ENCODE measurements at places on chromosomes 7 and 10.

GRCh38 chr10:110951381-110951780 is 32.0 kb downstream of the SHOC2 start:
- no peak for DNase-seq

DNA sequence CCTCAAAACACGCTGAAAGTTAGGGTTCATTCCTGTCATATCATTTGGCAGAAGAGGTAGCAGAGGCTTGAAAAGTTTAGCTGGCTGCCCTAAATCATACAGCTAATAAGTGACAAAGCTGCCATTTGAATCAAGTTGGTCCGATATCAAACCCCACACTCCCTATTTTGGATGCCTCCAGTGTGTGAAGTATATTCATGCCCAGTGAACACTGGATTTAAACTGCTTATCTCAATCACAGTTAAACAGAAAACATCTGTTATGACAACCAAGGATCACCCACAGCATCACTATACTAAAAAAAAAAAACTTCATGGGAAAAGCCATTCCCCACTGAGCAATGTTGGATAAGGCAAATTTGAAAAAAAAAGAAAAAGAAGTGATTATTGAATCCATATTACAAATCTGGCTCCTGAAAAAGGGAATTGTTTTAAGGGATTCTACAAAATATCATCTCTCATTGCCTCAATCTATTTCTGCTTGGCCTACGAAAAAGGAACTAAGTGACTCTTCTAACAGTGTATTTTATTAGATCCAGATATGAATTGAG is 48.3 kb downstream of the ABCB1 start:
- DNase-seq: no peak

- no peak for DNase-seq
Observed at GRCh38 chr10:36412942-36413341, 712.5 kb upstream of the ANKRD30A start.

GRCh38 chr10:42753126-42753506 is 29.5 kb upstream of the BMS1 start:
- peak; percentile 67 for DNase-seq

- no peak for DNase-seq
Observed at GRCh38 chr7:84363741-84364140, 169.2 kb upstream of the SEMA3A start.

GRCh38 chr7:37947138-37947940 is 26.9 kb downstream of the EPDR1 start:
- DNase-seq: no peak

DNA sequence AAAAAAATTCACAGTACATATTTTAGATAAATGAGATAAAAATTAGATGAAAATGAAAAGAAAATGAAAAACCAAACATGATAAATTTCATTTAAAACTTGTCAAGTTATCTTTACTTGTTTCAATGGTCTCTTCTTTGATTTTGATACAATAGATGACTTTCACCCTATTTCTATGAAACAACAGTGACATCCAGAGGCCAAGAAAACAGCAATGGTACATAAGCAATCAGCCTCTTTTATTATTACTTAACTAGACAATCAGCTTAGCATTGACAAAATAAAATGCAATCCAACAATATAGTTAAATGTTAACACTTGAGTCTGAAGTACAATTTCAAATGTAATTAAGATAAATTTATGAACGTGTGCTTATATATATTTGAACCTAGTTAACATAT is 74.8 kb upstream of the GPR37 start:
- DNase-seq: no peak

DNA sequence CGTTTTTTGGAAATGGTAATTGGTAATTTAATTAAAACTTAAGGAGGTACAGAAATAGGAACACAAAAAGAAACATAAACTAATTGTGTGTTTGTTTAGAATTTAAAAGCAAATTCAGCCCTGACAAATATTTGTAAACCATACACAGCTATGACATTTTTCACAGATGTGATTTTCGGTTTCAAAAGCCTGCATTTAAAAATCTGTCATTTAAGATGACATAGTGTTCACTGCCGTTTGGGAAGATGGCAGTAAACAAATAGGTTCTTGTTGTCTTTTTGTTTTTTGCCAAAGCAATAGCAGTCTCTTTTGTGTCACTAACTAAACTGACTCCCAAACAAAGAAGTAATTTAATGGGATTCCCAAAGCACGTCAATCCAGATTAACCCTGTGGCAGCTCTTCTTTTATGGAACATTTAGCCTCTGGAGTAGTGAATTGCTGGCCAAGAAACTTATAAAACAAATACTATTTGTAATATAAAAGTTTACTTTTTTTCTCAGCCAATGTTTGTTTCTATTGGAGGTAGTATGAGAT is 697.6 kb downstream of the PHTF2 start:
- DNase-seq: no peak

GRCh38 chr10:54284526-54285193 is 516.4 kb downstream of the PCDH15 start:
- no peak for DNase-seq

GRCh38 chr7:107075863-107076574 is 31.5 kb downstream of the PRKAR2B start:
- no peak for DNase-seq

GRCh38 chr10:55966101-55966500 is 395.0 kb downstream of the ZWINT start:
- no peak for DNase-seq

DNA sequence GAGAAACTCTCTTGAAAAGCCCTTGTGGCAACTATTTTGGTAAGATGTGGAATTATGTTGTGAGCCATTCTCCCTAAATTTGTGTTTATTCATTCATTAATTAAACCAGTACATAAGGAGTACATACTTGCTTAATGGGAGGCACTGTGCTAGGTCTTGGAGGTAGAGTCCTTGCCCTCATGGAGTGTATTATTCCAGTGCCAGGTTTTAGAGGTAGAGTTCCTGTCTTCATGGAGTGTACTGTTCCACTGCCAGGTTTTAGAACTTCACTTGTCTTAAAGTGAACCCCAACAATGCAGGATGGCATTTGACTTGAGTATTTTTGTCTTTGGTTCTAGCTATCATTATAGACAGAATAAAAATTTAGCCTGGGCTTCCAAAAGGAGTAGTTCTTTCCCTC is 8.8 kb downstream of the MXI1 start:
- no peak for DNase-seq

DNA sequence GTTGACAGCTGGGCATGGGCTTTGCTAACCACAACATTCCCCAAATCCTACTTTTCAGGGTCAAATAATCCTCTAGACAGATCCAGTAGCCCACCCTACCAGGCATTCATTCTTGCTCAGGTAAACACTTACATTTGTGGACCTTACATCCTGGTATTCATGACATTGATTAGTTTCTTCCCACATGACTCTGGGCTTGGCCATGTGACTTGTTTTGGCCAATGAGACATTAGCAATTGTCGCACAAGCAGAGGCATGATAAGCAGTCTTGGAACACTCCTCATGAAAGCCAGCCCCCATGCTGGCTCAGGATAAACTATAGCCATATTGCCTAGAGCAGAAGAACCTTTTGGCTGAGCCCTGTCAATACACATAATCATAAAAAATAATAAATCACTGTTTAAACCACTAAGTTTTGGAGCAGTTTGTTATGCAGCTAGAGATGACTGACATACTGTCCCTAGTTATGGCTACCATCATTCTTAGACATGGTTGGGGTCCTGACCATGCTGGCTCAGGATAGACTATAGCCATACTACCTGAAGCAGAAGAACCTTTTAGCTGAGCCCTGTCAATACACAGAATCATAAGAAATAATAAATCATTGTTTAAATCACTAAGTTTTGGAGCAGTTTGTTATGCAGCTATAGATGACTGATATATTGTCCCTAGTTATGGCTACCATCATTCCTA is 6.3 kb upstream of the COL13A1 start:
- no peak for DNase-seq

DNA sequence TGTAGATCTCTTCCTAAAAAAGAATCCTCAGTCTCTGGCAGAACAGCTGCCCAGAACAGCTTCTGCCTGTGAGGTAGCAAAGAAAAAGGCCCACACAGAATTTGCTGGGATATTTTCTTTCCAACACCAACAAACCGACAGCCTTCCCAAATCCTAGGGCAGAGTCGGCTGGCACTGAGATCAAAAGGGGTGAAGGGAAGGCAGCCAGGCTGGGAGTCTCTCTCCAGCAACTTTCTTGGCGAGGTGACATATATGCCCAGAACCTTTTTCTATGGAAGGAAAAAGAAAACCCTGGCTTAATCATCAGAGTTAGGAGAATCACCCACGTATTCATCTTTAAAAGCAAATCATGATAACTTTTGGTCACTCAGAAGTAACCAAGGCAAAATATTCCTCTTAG is 279.6 kb downstream of the DNAJB6 start:
- DNase-seq: no peak

GRCh38 chr10:10067644-10068043 is 950.0 kb upstream of the CELF2 start:
- DNase-seq: no peak

- DNase-seq: no peak
Observed at GRCh38 chr10:7649673-7650300, 17.0 kb downstream of the ITIH5 start.

- DNase-seq: no peak
Observed at GRCh38 chr7:398888-399287, 108.9 kb downstream of the FOXL3 start.

- DNase-seq: no peak
Observed at GRCh38 chr7:150556521-150557138, 10.6 kb upstream of the GIMAP4 start.

DNA sequence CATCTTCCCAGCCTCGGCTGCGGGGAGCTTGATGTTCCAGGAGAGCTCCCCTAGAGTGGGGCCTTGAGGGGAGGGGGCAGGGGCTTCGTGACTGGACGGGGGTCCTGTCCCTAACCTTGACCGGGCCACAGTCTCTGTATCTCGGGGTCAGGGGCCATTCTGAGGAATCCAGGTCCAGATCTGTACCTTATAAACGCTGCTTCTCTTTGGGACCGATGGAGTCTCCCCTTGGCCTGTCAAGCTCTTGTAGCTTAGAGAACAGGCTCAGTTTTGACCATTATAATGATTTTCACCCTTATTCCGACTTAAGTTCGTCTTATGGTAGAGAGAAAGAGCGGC is 831 bp downstream of the ZKSCAN5 start:
- no peak for DNase-seq

DNA sequence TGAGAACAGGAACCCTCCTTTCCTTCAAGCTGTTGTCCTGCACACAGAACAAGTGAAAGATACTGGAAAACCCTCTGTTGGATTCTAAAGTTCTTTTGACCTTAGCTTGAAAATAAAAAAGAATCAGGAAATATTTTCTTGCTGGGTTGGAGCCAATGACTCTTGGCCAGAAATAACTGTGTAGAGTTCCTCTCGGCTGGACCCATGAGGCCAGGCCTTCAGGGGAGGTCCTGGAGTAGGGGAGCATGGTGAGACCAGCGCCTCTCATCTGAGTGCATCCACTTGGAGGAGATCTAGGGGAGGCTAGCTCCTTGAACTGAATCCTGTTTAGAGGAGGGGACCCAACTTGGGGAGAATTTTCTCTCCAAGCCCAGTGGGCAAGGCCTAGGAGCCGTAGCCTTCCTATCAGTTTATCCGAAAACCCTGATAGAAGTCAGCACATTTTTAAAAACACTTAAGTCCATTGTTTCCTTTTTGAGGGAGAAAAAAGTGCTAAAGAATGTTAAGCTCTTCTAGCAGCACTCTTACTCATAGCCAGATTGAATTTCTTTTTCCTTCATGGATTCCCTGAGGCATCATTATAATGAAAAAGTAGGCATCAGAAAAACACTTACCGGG is 635.7 kb upstream of the ANKRD30A start:
- no peak for DNase-seq
